ENCODE measurements at places on chromosomes 2 and 18.

DNA sequence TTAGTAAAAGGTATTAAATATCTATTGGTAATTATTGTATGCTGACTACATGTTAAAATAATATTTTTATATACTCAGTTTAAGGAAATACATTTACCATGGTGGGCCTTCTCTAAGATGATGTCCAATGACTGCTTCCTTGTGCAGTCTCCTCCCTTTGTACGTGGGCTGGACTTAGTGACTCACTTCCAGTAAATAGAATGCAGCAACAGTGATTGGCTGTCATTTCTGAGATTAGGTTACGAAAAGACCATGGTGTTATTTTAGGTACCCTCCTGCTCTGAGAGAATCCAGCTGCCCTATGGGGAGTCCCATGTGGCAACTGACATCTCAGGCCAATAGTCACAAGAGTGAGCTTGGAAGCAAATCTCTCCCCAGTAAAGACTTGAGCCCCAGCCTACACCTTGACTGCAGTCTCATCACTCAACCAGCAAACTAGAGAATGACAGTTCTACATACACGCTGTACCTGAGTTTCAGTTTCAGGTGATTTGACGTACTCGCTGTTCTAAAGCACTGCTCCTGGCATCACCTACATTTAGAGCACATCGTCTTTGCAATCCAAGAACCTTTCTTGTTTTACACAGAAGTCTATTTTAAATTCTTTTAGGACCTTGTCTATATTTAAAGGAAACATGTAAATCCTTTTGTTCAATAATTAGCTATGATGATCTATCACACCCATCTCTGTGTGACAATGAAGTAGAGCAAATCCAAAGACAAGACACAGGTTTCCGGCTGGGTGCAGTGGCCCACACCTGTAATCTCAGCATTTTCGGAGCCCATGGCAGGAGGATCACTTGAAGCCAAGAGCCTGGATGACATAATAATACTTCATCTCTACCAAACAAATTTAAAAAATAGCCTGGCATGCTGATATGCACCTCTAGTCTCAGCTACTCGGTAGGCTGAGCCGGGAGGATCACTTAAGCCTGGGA is 87.2 kb downstream of the COBLL1 start:
- DNase-seq: no peak

GRCh38 chr18:36934884-36935283 is 106.0 kb downstream of the KIAA1328 start:
- DNase-seq: no peak

- no peak for DNase-seq
These were observed 213.9 kb downstream of the NDUFA10 start for GRCh38 chr2:239811111-239811781.

GRCh38 chr18:55582325-55582724 is 5.7 kb downstream of the TCF4 start:
- no peak for DNase-seq

DNA sequence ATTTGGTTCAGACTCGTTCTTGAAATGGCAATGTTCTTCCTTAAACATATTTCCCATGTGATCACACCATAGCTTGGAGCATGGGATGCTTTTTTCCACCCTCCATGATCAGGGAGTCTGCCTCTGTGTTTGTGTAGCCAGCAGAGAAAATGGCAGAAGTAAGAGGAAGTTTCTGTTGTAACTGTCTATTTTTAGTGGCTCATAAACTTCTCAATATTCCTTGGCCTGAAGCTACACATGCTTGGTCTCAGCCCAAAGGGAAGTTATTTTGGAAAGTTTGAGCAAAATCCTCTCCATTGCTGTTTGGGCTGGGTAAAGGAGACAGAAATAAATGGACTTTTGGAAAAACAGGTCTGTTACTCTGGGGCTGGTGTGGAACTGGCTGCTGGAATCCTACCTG is 33.4 kb upstream of the ITGA6 start:
- no peak for DNase-seq

DNA sequence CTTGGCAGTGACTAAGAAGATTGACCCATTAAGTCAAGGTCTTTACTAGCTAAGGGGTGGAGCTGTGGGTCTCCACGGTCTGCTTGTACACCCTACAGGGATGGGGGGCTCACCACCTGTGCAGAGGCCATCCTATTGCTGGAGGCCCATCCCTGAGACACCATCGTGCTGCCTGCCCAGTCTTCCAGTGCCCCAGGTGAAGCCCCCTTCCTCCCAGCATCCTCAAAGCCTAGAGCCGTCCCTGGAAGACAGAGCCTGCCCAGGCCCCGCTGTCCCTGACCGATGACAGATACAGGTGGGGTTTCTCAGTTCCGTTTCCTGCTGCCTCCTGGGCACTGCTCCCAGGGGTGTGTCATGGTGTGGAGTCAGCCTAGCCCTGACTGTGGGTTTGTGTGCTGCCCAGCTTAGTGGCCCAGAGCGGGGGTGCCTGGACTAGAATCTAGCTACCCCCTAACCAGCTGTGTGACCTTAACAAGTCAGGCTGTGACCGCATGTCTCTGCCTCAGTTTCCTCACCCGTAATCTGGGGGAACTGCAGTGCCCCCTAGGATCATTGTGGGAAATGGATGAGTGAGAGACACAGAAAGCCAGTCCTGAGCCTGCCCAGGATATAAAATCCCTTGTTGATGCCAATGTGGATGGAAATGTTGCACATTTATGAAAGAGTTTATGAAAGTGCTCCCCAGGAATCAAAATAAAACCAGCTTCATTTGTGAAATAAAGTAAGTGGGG is 2.0 kb downstream of the OTOS start:
- no peak for DNase-seq

DNA sequence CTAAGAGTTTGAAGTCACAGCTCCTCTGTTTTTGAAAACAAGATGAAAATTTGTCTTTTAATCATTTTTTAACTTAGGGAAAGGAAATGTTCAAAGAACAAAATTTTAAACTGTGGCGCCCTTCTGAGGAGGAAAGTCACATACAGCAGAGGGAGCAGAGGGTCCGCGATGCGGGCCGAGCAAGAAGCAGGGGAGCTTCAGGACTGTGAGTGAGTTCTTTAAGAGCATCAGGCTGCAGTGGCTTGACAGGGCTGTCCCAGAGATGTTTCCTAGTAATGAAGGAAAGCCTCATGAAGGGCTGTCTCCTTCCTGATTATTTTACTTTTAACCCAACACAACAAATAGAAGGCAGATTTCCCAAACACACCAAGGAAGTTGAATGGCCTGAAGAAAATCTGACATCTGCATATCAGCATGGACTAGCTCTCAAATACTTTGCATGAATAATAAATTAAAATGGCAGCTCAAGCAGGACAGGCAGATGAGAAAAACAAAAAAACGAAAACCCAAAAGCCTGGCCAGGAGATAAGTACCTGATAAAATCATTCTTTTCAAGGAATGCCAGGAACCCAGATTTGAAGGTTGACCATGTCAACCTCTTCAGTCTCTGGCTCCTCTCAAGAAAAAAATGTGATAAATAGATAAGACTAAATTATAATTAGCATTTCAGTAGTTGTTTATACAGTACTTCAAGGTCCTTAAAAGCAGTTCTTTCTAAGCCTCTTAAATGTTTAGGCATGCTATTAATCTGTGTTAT is 60.8 kb downstream of the SLC40A1 start:
- no peak for DNase-seq

GRCh38 chr18:55634545-55634944 is 46.6 kb upstream of the TCF4 start:
- DNase-seq: no peak

DNA sequence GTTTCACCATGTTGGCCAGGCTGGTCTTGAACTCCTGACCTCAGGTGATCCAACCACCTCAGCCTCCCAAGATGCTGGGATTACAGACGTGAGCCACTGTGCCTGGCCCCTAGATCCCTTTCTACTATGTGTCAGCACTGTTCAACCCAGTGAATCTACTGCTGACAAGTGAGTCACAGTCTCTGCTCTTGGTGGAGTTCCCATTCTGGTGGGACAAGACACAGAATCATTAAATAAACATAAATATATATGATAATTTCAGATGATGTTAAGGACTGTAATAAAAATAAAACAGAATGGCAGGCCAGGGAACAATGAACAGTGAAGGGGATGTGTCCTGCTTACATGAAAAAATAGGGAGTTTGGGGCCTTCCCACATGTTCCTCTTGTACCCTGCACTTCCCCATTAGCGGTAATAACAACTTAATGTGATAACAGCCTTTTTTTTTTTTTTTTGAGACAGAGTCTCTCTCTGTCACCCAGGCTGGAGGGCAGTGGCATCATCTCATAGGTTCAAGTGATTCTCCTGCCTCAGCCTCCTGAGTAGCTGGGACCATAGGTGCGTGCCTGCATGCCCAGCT is 112.2 kb downstream of the CPO start:
- no peak for DNase-seq

DNA sequence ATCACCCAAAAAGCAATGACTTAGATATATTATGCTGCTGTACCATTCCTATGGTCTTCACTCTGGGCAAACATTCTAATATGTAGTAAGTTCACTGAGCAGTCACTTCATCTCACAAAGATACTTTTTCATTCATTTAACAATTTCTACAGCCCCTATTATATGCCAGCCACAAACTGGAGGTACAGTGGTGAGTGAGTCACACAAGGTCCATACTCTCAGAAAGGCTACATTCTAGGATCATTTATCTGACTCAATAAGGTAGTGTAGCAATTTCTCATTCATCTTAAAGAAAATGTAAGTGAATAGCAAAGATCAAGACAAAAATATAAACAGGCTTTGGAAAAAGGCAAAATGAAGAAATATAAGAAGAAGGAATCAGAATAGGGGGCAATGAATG is 40.5 kb downstream of the NHEJ1 start:
- no peak for DNase-seq
